Pericardium fibroblast (primary cell): ENCODE measurements at places on chromosomes 12 and 14. TPM values are rescaled to one million over a fixed set of nuclear protein-coding genes. Genes with fewer than 3 reads are reported as not detected.

The HOXC6 gene
- 2.9 and 3.5 TPM in 2 replicates for total RNA-seq

The IFNG-AS1 gene
- not detected in 2 replicates for total RNA-seq

The KCNK13 gene
- not detected in 2 replicates for total RNA-seq

The AVPR1A gene
- not detected in 2 replicates for total RNA-seq

The KRT77 gene
- total RNA-seq, result not detected in 2 replicates

The SLC7A7 gene
- total RNA-seq, result 11.6 and 14.2 TPM in 2 replicates

The KRT75 gene
- not detected in 2 replicates for total RNA-seq

The COPZ1 gene
- total RNA-seq, result 126 and 134 TPM in 2 replicates

The TEX52 gene
- not detected in 2 replicates for total RNA-seq

The FBXO34 gene
- total RNA-seq, result 12.0 and 12.5 TPM in 2 replicates

The KRT8 gene
- total RNA-seq, result 48.8 and 158 TPM in 2 replicates

The LMNTD1 gene
- not detected in 2 replicates for total RNA-seq

The LBHD2 gene
- 0.26 TPM in 1 of 2 replicates, not detected in the other for total RNA-seq

The OR8S1 gene
- not detected in 2 replicates for total RNA-seq

The AMDHD1 gene
- not detected in 2 replicates for total RNA-seq

The ZFYVE26 gene
- 9.9 and 10.0 TPM in 2 replicates for total RNA-seq

The MYF6 gene
- not detected in 2 replicates for total RNA-seq

The ATL1 gene
- 5.7 and 11.8 TPM in 2 replicates for total RNA-seq

The TRIM9 gene
- total RNA-seq, result 0.09 and 0.47 TPM in 2 replicates

The SYNE3 gene
- total RNA-seq, result 20.4 and 20.7 TPM in 2 replicates

The NUDT4 gene
- 75.5 and 102 TPM in 2 replicates for total RNA-seq

The LRRC9 gene
- not detected in 2 replicates for total RNA-seq

The SLCO1A2 gene
- not detected in 2 replicates for total RNA-seq

The SMCO2 gene
- total RNA-seq, result not detected in 2 replicates

The OTX2 gene
- total RNA-seq, result not detected in 2 replicates

The TM9SF1 gene
- 54.7 and 58.8 TPM in 2 replicates for total RNA-seq

The BDKRB1 gene
- 0.68 and 6.3 TPM in 2 replicates for total RNA-seq

The AKAP6 gene
- total RNA-seq, result 0.35 and 0.85 TPM in 2 replicates

The TRHDE gene
- total RNA-seq, result 1.4 TPM in 1 of 2 replicates, not detected in the other

The RILPL2 gene
- 7.1 and 7.4 TPM in 2 replicates for total RNA-seq

The B4GALNT3 gene
- total RNA-seq, result under 0.01 TPM in 1 of 2 replicates, not detected in the other

The ANKRD33 gene
- not detected in 2 replicates for total RNA-seq

The GRIN2B gene
- total RNA-seq, result not detected in 2 replicates

The SELPLG gene
- total RNA-seq, result 2.6 and 2.9 TPM in 2 replicates
